ENCODE measurements at places on chromosomes 1 and 21.

DNA sequence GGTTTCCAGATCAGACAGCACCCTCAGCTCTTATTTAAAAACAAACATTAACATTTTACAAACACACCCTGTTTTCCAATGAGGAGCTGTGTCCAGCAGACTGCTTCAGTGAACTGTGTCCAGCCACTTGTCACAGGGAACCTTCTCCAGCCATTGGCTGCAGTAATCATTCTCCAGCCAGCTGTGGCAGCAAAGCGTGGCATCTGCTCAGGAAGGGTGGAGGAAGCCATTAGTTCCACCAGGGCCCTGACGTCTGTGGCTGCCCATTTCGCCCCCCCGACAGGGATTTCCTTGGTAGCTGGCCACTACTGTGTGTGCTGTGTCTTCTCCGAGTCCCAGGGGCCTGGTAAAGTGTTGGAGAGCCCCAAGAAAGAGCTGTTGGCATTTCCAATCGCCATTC lies 62.9 kb upstream of the SELENON start:
- no peak for DNase-seq

DNA sequence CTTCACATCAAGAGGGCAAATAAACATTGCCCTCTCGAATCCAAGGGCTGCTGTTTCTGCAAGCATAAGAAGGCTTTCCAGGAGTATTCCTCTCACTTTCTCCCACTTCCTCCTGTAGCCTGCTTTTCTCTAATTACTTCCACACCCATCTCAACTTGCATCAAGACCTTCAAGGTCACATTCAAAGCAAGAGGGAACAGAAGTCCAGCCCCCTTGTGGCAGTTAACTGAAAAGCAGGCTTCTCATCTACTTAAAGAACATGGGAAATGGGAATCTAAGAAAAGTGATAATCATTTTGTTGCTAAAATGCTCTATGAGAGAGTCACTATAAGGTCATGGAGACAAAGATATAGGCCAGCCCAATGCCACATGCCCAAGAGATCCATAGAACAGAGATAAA lies 874.4 kb downstream of the KCNT2 start:
- DNase-seq: peak; percentile 43

- DNase-seq: no peak
Observed at GRCh38 chr21:34913811-34914210, 135.3 kb downstream of the RUNX1 start.

GRCh38 chr1:243267914-243268653 lies 12.2 kb downstream of the SDCCAG8 start:
- DNase-seq: peak; percentile 71

DNA sequence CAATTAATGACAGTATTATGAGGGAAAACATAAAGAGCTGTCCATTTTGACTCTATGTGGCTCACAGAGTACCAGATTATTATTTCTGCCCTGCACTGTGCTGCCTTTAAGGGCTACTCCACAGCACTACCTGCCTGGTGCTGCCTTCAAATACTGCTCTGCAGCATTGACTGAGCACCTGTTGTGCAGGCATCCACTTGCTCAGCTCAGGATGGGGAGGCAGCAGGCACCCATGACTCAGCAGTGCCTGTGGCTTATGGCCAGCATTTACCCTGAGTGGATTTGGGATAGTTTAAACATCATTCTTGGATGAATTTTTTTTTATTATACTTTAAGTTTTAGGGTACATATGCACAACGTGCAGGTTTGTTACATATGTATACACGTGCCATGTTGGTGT lies 953 bp upstream of the KPRP start:
- DNase-seq: no peak

DNA sequence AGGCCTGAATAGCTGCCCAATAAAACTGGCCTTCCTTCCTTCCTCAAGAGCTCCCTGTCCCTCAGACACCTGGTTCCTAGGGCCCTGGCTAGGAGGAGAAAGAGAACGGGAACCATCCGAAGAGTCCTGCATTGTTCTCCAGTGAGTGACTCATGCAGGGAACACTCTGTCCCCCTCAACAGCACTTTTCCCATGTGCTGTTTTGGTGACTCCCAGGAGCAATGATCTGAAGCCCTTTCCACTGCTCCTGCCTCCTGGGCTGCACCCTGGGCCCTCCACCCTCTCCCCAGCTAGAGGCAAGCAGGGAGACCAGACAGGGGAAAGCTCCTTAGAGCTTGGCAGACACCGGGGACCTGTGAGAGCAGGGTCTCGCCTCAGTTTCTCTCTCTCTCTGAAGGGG lies 18.9 kb downstream of the TNNT2 start:
- peak; percentile 35 for DNase-seq

GRCh38 chr1:234928642-234929041 lies 200.0 kb downstream of the TOMM20 start:
- DNase-seq: no peak

DNA sequence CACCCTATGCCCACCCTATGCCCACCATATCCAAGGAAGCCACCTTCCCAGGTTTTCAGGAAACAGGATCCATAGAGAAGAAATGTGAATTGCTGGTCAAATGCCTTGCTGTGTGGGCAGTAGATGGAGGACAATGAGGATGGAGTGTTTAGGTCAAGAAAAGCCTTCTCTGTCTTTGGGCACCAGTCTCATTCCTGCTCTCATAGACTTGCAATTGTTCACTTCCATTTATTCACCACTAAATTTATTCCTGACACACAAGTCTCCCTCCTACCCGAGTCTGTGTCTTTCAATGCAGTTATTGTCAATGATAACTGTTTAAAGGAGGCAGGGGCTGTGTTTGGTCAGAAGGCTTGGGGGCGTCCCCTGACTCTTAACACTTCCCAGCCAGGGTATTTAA lies 48.0 kb upstream of the ITPKB start:
- DNase-seq: no peak

GRCh38 chr1:25879675-25880074 lies 4.2 kb upstream of the PAQR7 start:
- no peak for DNase-seq

DNA sequence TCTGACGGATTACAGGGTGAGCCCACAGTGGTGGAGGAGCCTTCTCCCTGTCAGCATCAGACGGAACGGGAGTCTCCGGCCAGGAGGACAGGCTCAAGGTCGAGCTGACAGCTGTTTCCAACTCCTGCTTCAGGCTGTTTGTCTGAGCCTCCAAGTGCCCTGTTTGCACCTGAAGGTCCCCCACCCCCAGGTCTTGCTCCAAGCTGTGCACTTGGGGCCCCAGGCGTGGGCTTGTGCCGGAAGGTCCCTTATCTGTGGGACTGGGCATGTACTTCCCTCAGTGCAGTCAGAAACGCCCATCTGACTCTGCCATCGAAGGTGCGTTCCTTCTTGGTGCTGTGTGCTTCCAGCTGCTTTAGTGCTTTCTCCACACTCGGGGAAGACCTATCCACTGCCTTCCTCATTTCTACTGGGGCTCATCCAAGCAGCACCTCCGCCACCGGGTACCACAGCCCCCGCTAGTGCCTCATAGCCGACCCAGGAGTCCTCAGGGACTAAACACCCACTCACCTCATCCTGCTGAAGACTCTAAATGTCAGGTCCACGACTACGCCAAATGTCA lies 29.5 kb upstream of the CR2 start:
- no peak for DNase-seq

- DNase-seq: no peak
Observed at GRCh38 chr21:36188937-36189336, 32.3 kb downstream of the DOP1B start.

- no peak for DNase-seq
Observed at GRCh38 chr1:184824691-184825323, 70.1 kb upstream of the EDEM3 start.

- DNase-seq: peak; percentile 73
Observed at GRCh38 chr1:170539154-170539553, 7.2 kb downstream of the GORAB start.

DNA sequence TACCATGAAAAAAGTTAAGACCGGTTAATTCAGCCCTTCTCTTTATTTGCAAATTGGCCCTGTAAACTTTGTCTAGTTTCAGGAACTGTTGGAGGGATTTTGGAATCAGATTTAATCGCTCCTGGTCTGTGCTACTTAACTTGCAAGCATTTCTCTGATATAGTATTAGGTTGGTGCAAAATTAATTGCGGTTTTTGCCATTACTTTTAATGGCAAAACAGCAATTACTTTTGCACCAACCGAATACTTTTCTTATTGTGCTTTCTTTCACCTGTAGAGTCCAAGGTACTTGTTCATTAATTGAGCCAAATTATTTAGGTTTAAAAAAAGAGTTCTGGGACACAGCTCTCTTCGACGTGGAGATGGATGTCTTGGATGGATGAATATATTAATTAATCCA lies 92.8 kb upstream of the HNRNPU start:
- no peak for DNase-seq

DNA sequence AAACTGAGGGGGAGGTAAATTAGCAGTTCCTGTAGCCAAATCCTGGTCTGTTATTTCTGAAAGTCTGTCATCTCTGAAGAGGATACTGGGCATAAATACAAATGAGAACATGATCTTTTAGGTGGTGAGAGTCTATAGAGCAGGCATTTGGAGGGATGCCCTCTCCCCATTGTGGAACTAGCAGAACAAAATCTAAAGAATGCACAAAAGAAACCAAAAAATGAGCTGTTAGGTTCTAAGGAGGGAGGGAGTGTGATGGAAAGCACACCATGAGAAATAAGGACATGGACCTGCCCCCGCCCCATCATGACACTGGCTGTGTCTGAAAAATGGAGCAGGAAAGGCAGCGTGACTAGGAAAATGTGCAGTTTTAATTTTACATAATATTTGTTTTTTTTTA lies 262.0 kb downstream of the KIF26B start:
- DNase-seq: no peak

DNA sequence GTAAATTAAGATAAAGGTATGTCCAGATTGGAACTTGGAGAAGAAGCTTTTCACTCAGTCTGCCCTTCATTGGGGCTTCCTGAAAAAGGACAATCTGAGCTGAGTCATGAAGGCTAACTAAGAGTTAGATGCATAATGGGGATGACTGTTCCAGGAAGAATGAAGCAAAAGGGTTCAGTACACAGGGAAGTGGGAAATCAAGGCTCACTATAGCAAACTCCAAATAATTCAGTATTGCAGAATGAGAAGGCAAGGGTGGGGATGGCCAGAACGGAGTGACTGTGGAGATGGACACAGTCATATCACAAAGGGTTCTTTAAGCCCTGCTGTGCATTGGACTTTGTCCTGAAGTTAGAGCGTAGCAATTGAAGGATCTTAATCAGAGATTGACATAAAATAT lies 158.3 kb downstream of the FGGY start:
- DNase-seq: peak; percentile 80

DNA sequence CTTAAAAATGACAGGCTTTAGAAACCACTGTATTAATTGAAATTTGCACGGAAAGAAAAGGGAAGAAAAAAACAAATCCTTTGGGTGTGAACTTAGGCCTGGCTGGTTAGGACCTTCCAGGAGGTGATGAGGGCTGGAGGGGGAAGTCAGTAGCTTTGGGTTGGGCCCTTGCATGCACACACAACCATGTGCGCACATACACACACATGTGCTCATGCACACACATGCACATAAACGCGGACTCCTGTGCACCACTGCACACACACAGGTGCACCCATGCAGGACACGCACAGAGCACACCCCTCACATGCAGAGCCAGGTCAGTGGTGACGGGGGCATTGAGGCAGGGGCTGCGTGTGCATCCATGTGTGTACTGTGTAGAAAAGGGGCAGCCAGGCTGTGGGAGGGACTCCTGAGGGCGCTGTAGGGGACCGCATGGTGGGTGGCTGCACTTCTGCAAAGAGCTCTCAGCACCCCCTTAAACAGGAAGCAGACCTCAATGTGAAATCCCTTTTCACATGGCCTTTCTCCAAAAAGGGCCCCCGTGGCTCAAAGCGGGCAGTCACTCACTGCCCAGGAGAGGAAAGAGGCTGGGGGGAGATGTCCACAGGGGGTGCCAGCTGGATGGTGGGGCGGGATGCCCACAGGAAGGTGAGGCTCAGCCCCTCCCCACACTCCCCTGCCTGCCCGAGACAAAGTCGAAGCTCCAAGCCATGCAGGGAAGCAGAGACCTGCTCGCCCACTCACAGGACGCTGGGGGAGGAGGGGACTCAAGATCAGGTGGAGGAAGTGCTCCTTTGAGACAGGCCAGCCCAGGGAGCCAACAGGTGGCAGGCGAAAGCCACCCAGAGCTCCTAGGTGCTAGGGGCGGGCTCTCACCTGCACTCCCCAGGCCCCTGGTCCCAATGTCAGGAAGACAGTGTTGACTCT lies 95.2 kb downstream of the ITPKB start:
- DNase-seq: no peak

DNA sequence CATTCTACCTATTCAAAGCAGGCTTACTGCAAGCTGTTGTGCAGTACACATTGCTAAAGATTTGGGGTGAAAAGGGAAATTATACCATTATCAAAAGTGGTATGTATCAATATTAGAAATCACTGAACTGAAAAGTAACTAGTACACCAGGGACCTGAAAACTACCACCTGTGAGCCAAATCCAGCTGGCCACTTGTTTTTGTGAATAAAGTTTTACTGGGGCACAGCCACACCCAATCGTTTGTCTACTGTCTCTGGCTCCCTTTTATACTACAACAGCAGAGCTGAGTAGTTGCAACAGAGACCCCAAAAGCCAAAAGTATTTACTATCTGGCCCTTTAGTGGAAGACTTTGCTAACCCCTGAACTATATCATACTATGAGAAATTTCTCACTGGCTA lies 13.8 kb upstream of the CR1L start:
- DNase-seq: no peak

GRCh38 chr1:109350182-109350581 lies 43.4 kb upstream of the MYBPHL start:
- DNase-seq: no peak

DNA sequence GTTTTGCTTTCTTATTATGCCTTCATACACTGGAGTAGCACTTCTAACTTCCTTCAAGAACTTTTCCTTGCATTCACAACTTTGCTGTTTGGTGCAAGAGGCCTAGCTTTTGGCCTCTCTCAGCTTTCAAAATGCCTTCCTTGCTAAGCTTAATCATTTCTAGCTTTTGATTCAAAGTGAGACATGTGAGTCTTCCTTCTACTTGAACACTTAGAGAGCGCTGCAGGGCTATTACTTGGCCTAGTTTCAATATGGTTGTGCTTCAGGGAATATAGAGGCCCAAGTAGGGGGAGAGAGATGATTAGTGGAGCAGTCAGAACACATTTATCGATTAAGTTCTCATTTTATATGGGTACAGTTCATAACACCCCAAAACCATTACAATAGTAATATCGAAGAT lies 12.4 kb downstream of the ANGEL2 start:
- DNase-seq: no peak

DNA sequence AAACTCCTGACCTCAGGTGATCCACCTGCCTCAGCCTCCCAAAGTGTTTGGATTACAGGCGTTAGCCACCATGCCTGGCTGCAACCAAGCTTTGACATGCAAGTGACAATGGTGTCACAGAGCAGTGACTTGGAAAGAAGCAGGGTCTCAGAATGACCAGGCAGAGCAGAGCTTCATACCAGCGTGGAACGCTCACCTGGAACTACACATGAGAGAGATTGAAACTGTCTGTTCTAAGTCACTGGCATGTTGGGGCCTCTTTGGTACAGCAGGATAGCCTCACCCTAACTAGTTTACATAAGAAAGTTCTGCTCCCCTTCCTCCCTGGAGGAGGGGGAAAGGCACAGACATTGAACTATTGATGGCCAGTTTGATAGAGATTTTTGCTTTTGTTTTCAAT lies 47.5 kb upstream of the ITPKB start:
- no peak for DNase-seq

Data from M059J (cell line).